ENCODE measurements at places on chromosomes 4 and X.

- no peak for DNase-seq
These were observed 31.7 kb downstream of the RNF212 start for GRCh38 chr4:1081689-1082040.

DNA sequence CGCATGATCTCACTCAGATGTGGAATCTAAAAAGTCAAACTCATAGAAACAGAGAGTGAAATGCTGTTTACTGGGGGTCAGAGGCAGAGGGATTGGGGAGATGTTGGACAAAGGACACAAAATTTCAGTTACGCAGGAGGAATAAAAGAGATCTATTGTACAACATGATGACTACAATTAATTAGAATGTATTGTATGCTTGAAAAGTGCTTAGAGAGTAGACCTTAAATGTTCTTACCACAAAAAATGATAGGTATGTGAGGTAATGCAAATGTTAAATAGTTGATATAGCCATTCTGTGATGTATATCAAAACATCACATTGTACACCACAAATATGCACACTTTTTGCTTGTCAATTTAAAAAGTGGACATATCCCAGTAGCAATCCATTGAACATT is 36.1 kb upstream of the PHKA2 start:
- DNase-seq: no peak

GRCh38 chrX:73400136-73400748 is 46.6 kb upstream of the CDX4 start:
- DNase-seq: no peak

GRCh38 chrX:131595120-131595519 is 51.2 kb downstream of the OR13H1 start:
- DNase-seq: no peak

GRCh38 chr4:130576218-130576617 is 1480.3 kb downstream of the C4orf33 start:
- DNase-seq: no peak

All from stimulated activated CD4-positive, alpha-beta T cell treated with anti-CD3 and anti-CD28 coated beads, Interleukin-15, amount 100 ng/mL, for 1 hour (primary cell).